ENCODE measurements at places on chromosomes 1 and 21.

GRCh38 chr1:206575165-206575893 lies 36.9 kb downstream of the EIF2D start:
- peak overlapping the region; percentile 75 for H3K27ac ChIP-seq
- no peaks in the 10 kb centered on the region for H3K27me3 ChIP-seq
- H3K4me3 ChIP-seq: no peak overlapping the region
- peaks cover 4% of the 10 kb centered on the region for H3K36me3 ChIP-seq

DNA sequence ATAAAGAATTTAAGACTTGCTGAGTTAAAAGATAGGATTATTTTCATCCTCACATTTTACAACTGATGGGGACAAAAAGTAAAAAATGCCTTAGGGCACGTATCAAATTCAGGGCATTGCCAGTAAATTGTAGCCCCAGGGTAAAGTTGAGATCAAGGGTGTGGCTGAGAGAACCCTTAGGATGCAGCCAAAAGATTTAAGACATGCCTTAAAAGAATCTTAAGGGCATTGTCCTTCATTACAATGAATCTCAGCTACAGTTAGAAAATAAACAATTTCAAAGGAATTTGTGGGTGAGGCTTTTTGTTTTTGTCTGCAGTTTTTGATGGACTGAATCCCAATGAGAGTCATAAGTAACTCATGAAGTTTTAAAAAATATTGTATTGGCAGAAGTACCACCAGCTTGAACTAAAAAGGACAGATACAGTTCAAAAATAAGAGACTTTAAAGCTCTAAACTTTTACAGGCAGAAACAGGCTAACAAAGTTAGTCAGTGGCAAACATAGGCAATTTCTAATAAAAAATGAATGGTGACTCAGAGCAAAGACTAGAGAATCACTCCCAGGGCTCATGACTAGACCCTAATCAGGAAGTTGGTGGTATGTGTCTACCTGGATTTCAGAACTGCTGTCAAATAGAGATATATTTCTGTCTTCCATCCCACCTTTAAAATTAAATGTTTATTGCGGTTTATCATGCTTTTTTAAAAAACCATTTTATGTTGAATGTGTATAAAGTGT lies 165.1 kb upstream of the SNX7 start:
- H3K4me1 ChIP-seq: no peaks in the 10 kb centered on the region
- no peaks in the 10 kb centered on the region for H3K36me3 ChIP-seq
- no peaks in the 10 kb centered on the region for H3K27me3 ChIP-seq
- H3K27ac ChIP-seq: no peak overlapping the region
- H3K4me3 ChIP-seq: no peak overlapping the region
- DNase-seq: no peak

DNA sequence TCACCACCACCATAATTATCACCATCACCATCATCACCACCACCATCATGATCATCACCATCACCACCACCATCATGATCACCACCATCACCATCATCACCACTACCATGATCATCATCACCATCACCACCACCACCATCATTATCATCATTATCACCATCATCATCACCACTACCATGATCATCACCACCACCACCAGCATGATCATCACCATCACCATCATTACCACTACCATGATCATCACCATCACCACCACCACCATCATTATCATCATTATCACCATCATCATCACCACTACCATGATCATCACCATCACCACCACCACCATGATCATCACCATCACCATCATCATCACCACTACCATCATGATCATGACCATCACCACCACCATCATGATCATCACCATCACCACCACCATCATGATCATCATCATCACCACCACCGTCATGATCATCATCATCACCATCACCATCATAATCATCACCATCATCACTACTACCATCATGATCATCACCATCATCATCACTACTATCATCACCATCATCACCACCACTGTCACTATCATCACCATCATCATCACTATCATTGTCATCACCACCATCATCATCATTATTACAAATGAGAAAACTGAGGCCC lies 60.2 kb downstream of the TRABD2B start:
- no peaks in the 10 kb centered on the region for H3K36me3 ChIP-seq
- no peak overlapping the region for H3K4me3 ChIP-seq
- H3K27me3 ChIP-seq: no peaks in the 10 kb centered on the region

DNA sequence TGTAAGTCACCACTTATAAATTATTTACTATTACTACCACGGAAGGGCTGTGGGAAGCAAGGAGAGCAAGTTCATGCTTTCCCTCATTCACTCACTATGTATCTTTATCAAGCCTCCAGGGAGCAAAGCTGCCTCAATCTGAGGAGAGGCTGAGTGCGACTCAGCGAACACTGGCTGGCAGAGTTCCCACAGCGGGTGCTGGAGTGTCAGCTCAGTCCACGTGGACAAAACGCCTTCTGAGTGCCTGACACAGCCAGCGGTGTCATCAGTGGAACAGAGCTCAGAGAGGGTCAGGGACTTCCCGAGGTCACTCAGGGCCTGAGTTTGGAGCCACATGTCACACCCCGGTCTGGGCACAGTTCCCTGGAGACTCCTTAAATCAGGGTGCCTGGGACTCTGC lies 16.9 kb downstream of the MATN1 start:
- H3K27me3 ChIP-seq: no peaks in the 10 kb centered on the region
- H3K36me3 ChIP-seq: no peaks in the 10 kb centered on the region
- no peak for DNase-seq
- no peak overlapping the region for H3K4me3 ChIP-seq

DNA sequence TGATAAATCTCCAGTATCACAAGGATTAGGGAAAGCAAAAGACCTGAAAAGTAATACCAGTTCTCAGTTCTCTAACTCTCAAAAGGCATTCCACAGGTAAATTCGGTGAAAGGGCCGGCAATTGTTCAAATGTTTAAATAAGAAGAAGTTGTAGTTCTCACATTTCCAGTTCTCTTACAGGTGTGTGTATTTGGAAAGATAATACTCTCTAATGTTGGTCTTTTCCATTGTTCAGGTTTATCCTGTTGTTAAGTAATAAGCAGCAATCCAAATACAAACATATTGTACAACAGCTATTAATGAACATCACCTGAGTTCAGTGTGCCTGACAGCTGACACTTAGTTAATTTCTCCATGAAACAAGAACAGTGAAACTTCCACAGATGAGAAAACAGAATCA lies 13.2 kb upstream of the PRKAB2 start:
- no peaks in the 10 kb centered on the region for H3K4me1 ChIP-seq
- H3K27ac ChIP-seq: no peak overlapping the region
- H3K4me3 ChIP-seq: no peak overlapping the region
- DNase-seq: no peak

DNA sequence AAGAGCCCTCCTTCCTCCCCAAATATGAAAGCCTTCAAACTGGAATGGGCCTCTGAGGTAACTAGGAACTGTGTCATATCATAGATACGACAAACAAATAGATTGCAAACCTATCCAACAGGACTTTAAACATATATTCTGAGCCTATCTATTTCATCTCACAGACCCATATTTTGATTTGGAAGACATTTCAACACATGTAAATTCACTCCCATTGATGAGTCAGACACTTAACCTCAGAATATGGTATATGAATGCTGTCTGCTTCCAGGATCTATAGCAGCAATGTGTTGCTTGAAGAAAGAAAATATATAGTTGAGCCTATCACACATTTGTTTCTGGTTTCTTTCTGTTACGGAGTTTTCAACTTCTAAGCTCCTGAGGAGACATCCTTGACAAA lies 221.9 kb upstream of the SAMSN1 start:
- no peak for DNase-seq
- H3K4me3 ChIP-seq: no peak overlapping the region

DNA sequence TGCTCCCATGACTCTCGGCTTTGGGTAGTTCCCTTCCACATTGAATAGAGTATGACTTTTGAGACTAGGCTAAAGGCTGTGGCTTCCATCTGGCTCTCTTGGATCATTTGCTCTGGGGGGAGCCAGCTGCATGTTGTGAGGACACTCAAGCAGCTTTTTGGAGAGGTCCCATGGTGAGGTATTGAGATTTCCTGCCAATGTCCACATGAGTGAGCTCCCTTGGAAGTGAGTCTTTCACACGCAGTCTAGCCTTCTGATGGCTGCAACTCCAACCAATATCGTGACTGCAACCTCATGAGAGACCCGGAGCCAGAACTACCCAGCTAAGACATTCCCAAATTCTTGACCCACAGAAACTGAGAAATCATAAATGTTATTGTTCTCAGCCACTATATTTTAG lies 127.7 kb upstream of the KAZN start:
- DNase-seq: no peak
- H3K36me3 ChIP-seq: no peaks in the 10 kb centered on the region
- no peak overlapping the region for H3K27ac ChIP-seq

- peak overlapping the region; percentile 62 for H3K4me3 ChIP-seq
- H3K27ac ChIP-seq: peak overlapping the region; percentile 83
- no peaks in the 10 kb centered on the region for H3K36me3 ChIP-seq
- no peak for DNase-seq
These were observed 791 bp upstream of the PIK3R3 start for GRCh38 chr1:46133181-46133658.

- H3K27me3 ChIP-seq: no peaks in the 10 kb centered on the region
- H3K4me1 ChIP-seq: no peaks in the 10 kb centered on the region
- DNase-seq: no peak
- no peaks in the 10 kb centered on the region for H3K36me3 ChIP-seq
- H3K27ac ChIP-seq: no peak overlapping the region
These were observed 966.8 kb downstream of the BRINP3 start for GRCh38 chr1:189510827-189511226.

GRCh38 chr1:81756872-81757271 lies 43.9 kb upstream of the ADGRL2 start:
- no peak overlapping the region for H3K4me3 ChIP-seq
- H3K27ac ChIP-seq: no peak overlapping the region
- no peaks in the 10 kb centered on the region for H3K4me1 ChIP-seq
- DNase-seq: no peak
- no peaks in the 10 kb centered on the region for H3K27me3 ChIP-seq

GRCh38 chr1:119815361-119815760 lies 4.1 kb upstream of the REG4 start:
- H3K4me3 ChIP-seq: no peak overlapping the region
- peaks cover 4% of the 10 kb centered on the region for H3K27me3 ChIP-seq
- no peaks in the 10 kb centered on the region for H3K36me3 ChIP-seq
- H3K27ac ChIP-seq: no peak overlapping the region
- no peaks in the 10 kb centered on the region for H3K4me1 ChIP-seq

GRCh38 chr1:93899543-93900207 lies 9.6 kb downstream of the GCLM start:
- H3K27me3 ChIP-seq: no peaks in the 10 kb centered on the region
- no peak for DNase-seq
- no peaks in the 10 kb centered on the region for H3K36me3 ChIP-seq
- peaks cover 12% of the 10 kb centered on the region for H3K4me1 ChIP-seq

DNA sequence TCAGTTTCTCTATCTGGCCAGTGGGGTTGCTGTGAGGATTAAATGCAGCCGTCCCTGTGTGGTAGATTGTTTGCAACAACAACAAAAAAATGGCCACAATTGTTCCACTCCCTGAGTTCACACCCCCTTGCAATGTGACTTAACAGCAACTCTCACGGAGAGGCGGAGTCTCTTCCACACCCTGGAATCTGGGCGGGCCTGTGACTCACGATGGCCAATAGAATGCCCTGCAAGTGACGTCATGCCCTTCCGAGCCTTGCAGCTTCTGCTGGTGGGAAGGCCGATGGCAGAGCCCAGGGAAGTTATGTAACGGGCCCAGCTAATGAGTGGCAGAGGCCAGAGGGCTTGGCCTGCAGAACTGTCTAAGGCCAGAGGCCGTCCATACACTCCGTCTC lies 87.9 kb downstream of the RIPK4 start:
- H3K4me1 ChIP-seq: peaks cover 26% of the 10 kb centered on the region
- no peaks in the 10 kb centered on the region for H3K36me3 ChIP-seq
- peak; percentile 88 for DNase-seq
- peak overlapping the region; percentile 80 for H3K27ac ChIP-seq
- H3K27me3 ChIP-seq: no peaks in the 10 kb centered on the region

DNA sequence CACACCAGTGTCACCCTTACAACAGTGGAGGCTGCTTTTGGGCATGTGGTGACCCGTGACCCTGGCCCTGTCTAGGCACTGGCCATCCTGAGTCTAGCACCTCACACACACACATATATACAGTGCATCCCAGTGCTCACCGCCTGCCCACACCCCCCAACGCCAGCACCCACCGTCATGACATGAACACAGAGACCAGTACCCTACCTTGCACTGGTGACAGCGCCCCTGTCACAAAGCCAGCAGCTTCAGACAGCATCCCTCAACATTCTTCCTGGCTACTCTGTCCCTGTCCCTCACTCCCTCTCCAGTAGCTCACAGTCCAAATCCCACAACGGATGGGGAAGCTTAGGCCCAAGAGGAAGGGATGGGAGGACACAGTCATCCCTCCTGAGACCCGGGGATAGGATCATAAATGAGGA lies 27.1 kb downstream of the AHDC1 start:
- no peaks in the 10 kb centered on the region for H3K36me3 ChIP-seq
- DNase-seq: no peak
- H3K27me3 ChIP-seq: no peaks in the 10 kb centered on the region

DNA sequence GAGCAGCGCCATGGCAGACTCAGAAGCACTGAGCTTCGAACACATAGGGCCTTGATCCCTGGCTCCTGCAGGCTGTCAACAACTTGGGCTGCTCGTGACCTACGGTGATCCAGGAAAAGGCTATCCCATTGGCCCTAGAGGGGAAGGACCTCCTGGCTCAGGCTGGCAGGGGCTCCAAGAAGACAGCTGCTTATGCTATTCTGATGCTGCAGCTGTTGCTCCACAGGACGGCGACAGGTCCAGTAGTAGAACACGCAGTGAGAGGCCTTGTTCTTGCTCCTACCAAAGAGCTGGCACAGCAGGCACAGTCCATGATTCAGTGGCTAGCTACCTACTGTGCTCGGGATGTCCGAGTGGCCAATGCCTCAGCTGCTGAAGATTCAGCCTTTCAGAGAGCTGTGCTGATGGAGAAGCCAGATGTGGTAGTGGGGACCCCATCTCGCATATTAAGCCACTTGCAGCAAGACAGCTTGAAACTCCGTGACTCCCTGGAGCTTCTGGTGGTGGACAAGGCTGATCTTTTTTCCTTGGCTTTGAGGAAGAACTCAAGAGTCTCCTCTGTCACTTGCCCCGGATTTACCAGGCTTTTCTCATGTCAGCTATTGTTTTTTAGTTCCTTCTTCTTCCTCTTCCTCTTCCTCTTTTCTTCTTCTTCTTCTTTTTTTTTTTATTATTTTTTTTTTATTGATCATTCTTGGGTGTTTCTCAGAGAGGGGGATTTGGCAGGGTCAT lies 18.9 kb downstream of the ITLN2 start:
- H3K4me1 ChIP-seq: no peaks in the 10 kb centered on the region
- no peak overlapping the region for H3K4me3 ChIP-seq
- no peaks in the 10 kb centered on the region for H3K27me3 ChIP-seq
- H3K36me3 ChIP-seq: no peaks in the 10 kb centered on the region

- DNase-seq: no peak
- no peak overlapping the region for H3K4me3 ChIP-seq
- H3K4me1 ChIP-seq: peaks cover 9% of the 10 kb centered on the region
- H3K36me3 ChIP-seq: no peaks in the 10 kb centered on the region
- H3K27me3 ChIP-seq: no peaks in the 10 kb centered on the region
These were observed 29.0 kb upstream of the KHDRBS1 start for GRCh38 chr1:31984419-31985347.

- H3K36me3 ChIP-seq: no peaks in the 10 kb centered on the region
- H3K4me3 ChIP-seq: no peak overlapping the region
- no peak overlapping the region for H3K27ac ChIP-seq
- no peaks in the 10 kb centered on the region for H3K4me1 ChIP-seq
These were observed 33.8 kb downstream of the PRSS38 start for GRCh38 chr1:227849251-227849650.

GRCh38 chr1:55696181-55696754 lies 481.1 kb upstream of the USP24 start:
- DNase-seq: no peak
- no peak overlapping the region for H3K27ac ChIP-seq
- H3K4me3 ChIP-seq: no peak overlapping the region
- H3K36me3 ChIP-seq: no peaks in the 10 kb centered on the region
- H3K27me3 ChIP-seq: no peaks in the 10 kb centered on the region
